Stimulated activated CD4-positive, alpha-beta T cell treated with anti-CD3 and anti-CD28 coated beads, Interleukin-15, amount 100 ng/mL, for 24 hours (primary cell): ENCODE measurements at places on chromosomes 12 and 14.
A peak's percentile ranks its signal among the peaks of the same experiment; 100 is the strongest.

DNA sequence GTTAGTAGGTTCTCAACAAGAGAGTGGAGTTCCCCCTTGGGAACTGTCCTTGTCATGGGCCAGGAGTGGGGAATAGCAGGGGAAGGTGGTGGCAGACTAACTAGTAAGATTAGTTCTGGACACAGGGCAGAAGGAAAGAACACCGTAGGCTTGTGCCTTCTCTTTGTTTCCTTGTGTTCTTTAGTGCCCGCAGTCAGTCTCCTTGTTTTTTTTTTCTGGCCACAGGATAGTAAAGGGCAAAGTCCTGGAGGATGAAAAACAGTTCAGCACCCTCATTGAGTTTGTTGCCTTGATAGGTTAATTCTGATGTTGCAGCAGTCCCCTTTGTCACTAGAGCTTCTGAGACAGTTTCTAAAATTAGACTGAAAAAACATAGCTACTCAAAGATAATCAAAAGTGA, 8.4 kb downstream of the PEX5 start:
- DNase-seq = no peak

GRCh38 chr14:36941783-36942521, 230.5 kb downstream of the SLC25A21 start:
- DNase-seq = peak; percentile 68

GRCh38 chr14:80455031-80455430, 243.7 kb upstream of the DIO2 start:
- DNase-seq = no peak

DNA sequence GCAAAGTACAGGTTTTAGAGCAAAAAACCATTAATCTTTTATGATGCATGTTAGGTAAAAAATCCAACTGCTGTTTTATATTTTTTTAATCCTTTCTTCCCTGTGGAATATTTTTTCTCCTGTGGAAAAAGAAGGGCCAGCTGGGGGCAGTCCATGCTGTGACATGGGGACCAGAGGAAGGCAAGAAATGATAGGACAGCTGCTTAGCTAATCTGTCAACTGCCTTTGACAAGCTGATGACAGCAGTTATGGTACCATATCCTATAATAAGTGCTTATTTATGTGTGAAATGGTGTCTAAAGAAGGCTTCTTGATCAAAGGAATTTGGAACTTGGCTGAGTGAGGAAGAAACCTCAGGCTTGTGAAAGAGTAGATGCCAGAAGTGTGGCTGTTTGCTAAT, 452.4 kb upstream of the NOVA1 start:
- no peak for DNase-seq

- no peak for DNase-seq
Measured at GRCh38 chr12:85693093-85693665, 143.0 kb downstream of the RASSF9 start.
